NCI-H524 treated with DMSO at 0.1 percent for 48 hours (cell line): ENCODE measurements at places on chromosomes 11 and 22.

DNA sequence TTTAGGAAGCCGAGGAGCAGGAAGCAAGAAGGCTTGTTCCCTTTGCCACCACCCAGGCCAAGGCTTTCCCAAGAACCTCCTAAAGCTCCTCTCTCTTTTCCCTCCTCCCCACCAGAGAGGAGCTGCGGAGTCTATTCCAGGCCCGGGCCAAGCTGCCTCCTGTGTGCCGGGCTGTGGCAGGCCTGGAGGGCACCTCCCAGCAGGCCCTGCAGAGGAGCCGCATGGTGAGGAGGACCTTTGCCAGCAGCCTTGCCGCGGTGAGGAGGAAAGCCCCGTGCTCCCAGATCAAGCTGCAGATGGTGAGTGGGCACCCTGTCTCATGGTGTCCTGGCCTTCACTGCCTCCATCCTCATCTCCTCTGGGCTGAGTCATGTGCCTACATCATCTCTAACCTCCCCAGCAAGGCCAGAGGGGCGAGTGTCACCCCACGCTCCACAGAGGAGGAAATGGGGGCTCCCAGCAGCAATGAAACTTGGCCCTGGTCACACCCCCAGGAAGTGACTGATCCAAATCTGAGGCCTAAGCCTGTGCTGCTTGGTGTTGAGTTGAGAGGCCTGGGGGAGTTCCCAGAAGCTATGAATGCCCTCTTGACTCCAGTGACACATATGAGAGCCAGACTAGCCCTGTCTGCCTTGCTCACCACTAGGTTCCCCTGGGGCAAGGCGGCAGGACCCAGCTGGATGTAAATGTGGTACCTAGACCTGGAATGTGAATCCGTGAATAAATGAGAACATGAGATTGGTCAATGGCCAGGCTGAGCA, 104.2 kb downstream of the MYO18B start:
- DNase-seq = no peak

DNA sequence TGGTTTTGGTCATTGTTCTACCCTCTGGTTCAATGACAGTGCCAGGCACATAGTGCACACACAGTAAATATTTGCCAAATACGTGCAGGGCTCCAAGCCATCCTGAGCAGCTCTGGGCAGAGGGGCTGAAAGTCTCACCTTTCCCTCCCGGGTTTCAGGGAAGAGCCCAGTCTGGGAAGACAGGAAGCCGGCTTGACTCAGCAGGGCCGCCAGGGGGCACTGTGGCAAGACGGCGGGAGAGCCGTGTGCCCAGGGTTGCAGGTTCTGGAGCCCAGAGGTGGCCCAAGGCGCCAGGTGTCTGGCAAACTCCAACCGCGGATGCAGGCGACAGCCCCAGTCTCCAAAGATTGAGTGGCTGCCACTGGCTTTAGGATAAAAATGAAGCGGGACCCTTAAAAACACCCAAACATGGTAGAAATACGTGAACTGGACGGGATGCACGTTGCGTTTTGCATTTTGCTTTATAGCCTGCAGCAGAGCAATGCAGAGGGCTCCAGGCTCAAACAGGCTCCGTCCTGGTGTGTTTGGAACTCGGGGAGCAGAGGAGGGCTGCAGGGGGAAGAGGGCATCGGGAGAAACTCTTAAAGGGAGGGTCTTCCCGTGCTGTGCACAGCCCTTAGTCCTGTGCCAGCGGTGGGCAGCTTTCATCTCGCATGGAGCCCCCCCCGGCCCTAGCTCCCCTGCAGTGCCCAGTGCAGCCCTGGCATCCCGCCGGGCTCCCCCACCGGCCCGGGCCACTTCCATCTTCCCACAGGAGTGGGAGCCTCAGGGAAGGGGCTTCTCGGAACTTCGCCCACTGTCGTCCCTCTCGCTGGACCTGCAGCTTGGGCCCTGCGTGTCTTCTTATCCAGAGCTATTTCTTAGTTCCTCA, 10.7 kb downstream of the KRTAP5-5 start:
- DNase-seq = no peak

DNA sequence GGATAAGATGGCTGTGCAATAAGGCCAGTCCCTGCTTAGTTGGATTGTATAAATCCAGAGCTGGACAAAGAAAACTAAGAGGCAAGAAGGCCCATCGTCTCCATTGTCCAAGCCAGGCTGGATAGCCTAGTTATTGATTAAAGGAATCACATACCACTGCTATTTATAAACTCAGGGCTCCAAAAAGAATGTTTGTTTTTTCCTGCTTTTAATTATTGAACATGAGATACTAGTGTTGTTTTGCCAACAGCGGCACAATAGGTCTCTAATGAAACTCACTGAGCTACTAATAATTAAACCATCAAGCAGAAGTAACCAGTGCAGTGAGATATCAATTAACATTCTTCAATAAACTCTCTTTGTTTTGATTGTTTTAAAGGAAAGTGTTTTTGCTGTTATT, 259.7 kb downstream of the INSC start:
- DNase-seq = no peak

GRCh38 chr11:71198141-71198822, 54.1 kb downstream of the SHANK2 start:
- DNase-seq = no peak

DNA sequence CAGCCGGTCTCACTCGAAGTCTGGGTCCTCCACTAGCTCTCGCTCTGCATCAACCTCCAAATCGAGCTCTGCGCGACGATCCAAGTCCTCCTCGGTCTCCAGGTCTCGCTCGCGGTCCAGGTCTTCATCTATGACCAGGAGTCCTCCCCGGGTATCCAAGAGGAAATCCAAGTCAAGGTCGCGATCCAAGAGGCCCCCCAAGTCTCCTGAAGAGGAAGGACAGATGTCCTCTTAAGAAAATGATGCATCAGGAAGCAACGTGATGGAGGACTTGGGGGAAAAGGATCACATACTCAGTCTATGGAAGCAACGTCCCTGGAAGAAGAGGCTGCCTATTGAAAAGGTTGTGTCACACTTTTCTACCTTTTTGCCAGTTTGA, 1.1 kb downstream of the SRSF8 start:
- no peak for DNase-seq

GRCh38 chr11:44839458-44840084, 111.1 kb downstream of the TP53I11 start:
- peak; percentile 62 for DNase-seq

GRCh38 chr11:19345519-19345847, 104.7 kb upstream of the E2F8 start:
- DNase-seq = no peak

- DNase-seq = no peak
These were observed 857 bp downstream of the SHANK3 start for GRCh38 chr22:50673231-50674129.

DNA sequence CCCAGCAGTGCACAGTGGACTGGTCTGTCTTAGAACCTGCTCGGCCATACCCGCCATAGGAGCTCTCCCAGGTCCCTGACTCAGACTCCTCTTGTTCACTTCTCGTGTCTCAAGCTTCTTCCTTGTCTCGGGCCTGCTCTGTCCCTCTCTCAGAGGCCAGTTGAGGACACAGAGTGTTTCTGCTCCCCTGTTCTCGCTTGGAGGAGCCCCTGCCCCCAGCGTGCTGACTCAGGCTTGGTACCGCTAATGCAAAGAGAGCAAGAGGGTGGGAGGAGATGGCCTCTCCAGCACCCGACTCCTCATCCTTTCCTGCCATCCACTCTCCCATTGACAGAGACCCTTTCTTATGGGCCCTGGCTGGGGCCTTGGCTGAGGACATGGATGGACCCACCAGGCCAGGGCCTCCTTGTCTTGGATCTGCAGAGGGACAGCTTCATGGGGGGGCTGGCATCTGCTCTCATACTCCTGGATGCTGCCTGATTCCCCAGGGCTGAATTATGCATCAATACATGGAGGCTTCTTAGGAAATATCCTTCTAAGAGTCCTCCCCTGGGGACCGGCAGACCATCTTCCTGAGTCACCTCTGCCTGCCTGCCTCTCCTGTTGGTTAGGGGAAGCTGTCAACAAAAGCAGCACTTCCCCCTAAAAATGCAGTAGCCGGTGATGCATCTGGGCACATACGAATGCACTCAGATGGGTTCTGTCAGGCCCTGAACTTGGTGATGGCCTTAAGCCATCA, 15.9 kb downstream of the TSPAN18 start:
- no peak for DNase-seq

GRCh38 chr11:109821511-109821910, 271.7 kb upstream of the ZC3H12C start:
- DNase-seq = no peak

- DNase-seq = no peak
These were observed 19.8 kb upstream of the PGM2L1 start for GRCh38 chr11:74417860-74418508.

DNA sequence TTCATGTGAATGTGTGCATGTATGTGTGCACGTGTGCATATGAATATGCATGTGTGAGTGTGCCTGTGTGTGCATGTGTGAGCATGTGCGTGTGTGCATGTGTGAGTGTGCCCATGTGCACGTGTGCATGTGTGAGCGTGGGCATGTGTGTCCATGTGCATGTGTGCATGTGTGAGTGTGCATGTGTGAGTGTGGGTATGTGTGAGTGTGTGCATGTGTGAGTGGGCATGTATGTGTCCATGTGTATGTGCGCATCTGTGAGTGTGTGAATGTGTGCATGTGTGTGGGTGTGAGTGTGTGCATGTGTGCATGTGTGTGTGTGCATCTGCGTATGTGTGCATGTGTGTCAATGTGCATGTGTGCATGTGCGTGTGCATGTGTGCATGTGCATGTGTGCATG, 94.7 kb downstream of the ST3GAL4 start:
- DNase-seq = no peak

- DNase-seq = no peak
These were observed 582.3 kb upstream of the CHORDC1 start for GRCh38 chr11:90805172-90805571.

DNA sequence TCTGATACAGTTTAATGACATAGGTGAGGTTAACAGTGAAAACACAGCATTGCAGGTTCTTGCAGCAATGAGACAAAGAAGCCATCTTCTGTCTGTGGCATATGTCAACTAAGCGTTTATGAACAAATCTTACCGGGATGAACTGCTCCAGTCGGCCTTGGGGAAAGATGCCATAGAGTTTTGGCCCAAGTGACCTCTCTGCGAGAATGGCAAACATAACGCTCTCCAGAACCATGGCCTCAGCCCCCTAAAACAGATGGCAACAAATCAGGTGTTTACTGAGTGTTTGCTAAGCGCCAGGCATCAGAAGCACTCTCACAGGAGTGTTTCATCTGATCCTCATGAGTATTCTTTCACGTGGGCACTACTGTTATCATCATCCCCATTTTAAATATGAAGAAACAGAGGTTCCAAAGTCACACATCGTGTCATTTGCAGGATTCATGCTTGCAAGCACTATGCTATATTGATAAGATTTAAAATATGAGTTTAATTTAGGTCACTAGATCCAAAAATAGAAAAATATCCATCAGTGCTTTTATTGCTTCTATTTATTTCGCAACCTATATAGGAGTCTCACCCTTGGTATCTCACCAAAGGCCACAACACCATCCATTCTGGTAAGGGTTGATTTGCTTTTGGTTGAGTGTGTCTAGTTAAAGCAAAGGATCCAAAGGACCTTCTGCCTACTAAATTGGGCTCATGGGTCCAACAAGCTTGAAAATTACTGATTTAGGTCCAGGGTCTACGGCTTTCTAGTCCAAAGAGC, 35.9 kb downstream of the TCIRG1 start:
- no peak for DNase-seq
